Fibroblast of skin of left quadriceps (primary cell): ENCODE measurements at places on chromosomes 4 and X.
A peak's percentile ranks its signal among the peaks of the same experiment; 100 is the strongest.

DNA sequence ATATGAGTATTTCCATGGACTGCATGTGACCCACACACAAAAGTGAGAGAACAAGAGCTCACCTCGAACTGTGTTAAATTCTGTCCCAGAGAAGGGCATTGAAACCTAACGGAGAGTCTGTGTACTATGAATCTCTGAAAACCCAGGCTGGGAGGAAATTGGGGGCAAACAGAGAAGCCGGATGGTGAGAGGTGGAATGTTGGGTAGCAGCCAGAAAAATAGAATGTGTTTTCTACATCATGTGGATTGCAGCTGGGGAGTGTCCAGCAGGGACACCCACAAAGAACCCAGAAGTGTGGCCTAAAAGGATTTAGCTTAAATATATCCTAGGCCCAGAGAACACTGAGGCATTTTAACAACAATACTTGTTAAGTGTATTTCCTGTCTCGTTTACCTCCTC is 38.6 kb downstream of the MND1 start:
- DNase-seq = peak; percentile 36

GRCh38 chrX:119467842-119468550 is at the start of gene SLC25A5:
Gene SLC25A5, plus strand, starts transcription at chrX:119468444. Its CDS starts 72 bp downstream, at chrX:119468516.
- peak; percentile 49 for DNase-seq

DNA sequence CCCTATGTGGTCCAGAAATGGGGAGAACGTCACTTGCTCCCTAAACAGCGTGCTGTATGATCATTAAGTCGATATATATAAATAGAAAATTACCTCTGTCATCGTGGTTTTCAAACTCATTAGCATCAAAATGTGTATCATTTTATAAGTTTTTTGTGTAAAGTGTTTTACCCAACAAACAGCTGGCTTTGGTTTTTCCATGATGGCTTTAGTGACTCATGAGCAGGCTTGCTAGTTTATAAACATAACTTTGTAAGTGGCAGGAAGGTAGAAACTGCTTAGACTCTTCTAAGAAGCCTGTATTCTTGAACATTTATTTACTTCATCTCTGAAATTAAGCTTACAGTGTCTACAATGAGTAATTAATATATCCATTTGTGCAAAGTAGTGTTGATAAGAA is 108.4 kb upstream of the DIPK2B start:
- no peak for DNase-seq

- DNase-seq = no peak
Measured at GRCh38 chr4:128525387-128525786, 237.8 kb upstream of the PGRMC2 start.

DNA sequence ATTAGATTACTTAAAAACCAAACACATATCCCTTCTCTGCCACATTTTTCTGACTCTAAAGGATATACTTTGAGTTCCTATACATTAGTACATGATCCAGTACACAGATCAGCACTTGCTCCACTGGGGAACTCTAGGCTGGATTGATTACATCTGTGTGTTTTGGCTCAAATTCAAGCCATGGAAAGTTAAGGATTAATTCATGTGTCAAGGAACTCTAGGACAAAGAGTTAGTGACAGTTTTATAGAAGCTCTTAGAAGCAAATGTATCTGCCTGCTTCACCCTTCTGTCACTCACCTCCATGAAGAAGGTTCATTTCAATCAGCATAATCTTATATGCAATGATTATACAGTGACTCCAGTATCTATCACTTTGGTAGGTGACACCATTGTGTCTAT is 43.2 kb downstream of the SCFD2 start:
- no peak for DNase-seq

- no peak for DNase-seq
Measured at GRCh38 chrX:437661-438390, 51.1 kb upstream of the PPP2R3B start.

DNA sequence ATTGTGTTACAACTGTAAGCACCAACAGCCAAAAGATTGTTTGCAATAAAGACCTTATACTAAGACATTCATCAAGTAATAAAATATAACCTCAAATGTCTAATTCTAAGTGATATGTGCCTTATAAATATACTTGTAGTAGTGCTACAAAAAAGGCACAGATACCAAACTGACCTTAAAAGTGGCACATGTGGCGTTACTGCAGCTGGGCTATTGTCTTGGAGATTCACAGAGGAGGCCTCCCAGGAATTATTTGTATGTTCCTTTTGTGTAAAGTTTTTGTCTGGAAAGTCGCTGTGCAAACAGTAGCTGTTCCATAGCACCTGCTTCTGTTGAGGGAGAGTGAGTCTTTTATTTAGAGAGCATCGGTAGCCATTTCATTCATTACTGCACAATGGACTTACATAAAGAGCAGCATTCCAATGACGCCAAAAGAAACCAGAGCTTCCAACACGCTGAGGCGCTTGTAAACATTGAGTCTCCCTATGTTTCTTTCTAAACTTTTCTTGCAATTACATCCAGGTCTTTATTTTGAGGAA is 143.7 kb downstream of the RPA4 start:
- DNase-seq = no peak

DNA sequence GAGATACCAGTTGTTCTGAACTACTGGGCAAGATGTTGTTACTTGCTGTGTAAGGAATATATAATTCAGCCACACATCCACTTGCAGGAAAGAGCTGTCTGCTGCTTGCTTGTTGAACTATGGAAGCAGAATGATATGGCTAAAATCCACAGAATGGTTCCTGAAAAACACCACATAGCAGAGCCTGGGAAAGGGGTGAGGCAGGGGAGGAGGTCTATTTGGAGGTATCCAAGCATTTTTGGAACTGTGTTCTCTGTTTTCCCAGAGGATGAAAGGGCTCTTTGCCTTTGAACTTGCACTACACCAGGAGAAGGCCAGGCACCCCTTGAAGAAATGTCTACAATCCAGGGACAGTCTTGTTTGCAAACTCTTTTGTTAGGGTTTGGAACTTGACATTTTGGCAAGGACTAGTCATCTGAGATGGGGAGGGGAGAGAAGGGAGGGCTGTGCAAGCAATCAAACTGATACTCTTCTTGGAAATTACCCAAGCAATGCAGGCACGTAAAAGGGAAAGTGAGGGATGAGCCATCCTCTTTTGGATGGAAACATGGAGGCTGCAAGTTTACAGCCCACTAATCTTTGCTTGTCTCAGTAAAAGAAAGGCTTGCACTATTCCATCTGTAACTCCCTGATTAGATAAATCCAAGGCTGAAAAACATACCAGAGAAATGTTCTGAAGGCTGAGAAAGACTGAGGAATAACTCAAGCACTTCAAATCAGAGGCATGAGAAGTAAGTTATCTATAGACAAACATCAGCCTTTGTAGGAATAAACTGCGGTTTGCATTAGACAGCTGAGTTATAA is 141.0 kb downstream of the TSPAN5 start:
- no peak for DNase-seq

DNA sequence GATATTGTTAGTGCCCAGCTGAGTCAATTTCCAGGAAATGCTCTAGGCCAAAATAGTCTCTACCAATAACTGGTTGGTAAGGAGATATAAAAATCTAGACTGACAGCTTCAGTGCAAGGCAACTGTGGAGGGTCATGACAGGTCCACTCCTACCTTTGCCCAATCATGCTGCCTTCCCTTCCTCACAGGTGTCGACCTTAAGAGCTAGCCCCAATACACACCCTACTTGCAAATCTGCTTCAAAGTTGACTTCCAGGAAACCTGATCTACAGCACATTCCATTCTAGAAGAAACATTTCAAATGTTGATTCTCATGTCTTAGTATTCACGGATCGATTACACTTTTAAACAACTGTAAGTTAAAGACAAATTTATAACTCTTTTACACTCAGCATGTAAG is 1455.5 kb downstream of the TECRL start:
- no peak for DNase-seq

GRCh38 chr4:22170353-22170752 is 221.8 kb upstream of the KCNIP4 start:
- peak; percentile 17 for DNase-seq

DNA sequence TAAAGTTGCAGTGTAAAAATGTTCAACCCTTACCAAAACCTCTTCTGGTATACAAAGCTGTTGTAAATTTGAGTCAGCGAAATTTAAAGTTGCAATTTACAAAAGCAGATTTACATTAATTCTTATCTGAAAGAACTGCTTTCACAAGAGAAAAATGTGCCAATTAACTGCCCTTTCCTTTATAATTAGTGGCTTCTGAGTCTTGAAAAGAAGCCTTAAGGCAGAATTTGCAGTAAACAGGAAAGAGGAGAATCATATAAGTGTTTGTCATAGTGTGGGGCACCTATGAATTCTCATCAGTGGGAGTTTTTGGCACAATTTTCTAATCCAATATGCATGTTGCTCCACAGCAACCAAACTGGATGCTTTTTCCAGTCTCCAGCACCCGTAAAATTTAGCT is 125.3 kb upstream of the GABRG1 start:
- DNase-seq = no peak

DNA sequence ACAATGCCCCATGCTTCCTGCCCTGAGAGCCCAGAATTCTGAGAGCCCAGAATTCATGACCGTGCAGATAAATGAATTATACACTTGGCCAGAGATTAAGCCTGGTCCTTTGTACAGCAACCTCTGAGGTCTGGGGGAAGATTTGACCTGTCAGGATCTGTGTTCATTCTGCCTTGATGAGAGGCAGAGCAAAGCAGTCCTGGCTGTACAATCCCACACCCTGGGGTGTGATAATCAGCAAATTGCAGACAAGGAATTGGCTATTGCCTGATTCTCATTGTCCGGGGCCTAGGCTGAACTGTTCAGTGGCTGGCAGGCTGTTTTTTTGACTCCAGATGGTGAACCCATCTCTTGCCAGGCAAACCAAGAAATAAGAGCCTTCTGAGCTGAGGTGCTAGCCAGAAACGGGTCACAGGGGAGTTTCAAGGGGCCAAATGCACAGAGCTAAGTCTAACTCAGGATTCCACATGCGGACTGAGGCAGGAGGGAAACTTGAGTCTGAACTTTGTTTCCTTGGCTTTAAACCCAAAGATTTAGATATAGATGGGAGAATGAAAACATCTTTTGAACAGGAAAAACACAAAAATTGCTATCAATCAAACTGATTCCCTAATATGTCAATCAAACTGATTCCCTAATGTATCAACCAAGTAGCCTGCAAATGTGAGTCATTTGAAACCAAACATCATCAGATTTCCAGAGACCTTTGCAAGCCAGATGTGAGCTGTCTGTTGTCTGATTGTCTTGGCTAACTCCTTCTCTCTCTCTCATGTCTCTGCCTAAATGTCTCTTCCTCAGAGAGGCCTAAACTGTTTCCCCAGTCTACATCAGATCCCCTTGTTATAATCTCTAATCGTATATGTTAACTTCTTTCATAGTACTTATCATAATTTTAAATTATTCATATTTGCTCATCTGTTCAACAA is 159.3 kb downstream of the ATG4A start:
- DNase-seq = no peak

GRCh38 chr4:4277531-4277930 is 12.4 kb downstream of the LYAR start:
- no peak for DNase-seq

DNA sequence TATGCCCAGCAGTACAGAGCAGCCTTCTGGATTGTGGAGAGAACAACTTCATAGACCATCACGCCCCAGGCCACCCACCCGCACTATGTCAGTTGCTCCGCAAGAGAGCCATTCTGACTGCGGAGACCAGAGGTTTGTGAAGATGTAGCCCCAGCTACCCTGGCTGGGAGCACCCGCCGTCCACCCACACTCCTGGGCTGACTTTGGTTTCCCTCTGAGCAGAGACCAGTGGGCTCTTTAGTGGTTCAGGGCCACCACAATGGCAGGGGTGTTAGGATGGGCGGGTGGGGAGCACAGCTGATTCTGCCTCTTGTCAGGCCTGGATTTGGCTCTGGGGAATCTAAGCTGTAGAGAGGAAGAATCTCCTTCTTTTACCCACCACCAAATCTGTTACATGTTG is 313.4 kb downstream of the LDB2 start:
- DNase-seq = no peak

- no peak for DNase-seq
Measured at GRCh38 chr4:173014113-173014558, 154.5 kb upstream of the GALNT7 start.

DNA sequence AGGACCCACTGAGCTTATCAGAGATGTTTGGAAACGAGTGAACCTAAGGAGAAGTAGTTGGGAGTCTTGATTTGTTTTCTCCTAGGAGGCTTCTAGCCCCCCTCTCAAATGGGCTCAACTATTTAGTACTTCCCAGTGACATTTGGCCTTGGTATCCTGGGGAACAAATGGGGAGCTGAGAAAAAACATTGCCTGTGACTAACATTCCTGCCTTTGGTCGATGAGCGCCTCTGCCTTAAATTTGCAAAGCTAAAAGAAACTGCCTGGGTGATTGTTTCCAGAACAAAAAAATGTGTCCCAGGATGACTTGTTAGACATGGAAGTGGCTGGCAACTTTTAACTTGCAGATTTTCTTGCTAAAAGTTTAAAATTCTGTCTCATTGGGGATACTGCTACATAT is 58.8 kb upstream of the IGFBP7 start:
- DNase-seq = no peak

GRCh38 chrX:15384304-15384703 is at the start of gene VEGFD:
Gene VEGFD, minus strand, starts transcription at chrX:15384413. Its CDS starts 467 bp downstream, at chrX:15383946.
- DNase-seq = peak; percentile 23

DNA sequence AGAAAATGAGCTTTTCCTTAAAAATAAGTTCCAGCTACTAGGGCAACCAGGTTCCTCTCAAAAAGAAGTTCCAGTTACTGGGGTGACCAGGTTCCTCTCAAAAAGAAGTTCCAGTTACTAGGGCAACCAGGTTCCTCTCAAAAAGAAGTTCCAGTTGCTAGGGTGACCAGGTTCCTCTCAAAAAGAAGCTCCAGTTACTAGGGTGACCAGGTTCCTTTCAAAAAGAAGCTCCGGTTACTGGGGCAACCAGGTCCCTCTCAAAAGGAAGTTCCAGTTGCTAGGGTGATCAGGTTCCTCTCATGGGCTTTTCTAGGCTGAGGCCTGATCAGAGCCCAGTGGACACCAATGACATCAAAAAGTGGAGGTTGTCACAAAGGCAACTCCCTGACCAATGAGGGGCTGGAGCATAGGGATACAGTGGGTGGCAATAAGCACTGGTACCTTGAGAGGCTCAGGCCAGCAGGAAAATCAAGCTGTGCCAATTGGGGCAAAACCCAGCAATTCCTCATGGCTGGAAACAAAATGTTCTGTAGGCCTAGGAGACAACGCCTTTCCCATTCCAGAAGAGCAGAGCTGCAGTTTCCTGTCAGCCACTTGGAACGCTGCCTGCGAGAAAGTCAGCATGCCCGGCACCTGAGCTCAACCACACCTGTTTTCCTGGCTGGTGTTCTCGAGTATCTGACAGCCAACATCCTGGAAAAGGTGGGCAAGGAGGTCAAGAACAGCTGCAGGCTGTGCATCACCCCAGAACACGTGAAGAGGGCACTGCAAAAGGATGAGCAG is 12.3 kb upstream of the SYTL5 start:
- no peak for DNase-seq

- peak; percentile 56 for DNase-seq
Measured at GRCh38 chrX:123424546-123424945, 240.5 kb downstream of the GRIA3 start.

GRCh38 chrX:30468471-30468870 is 109.1 kb downstream of the TASL start:
- DNase-seq = no peak

DNA sequence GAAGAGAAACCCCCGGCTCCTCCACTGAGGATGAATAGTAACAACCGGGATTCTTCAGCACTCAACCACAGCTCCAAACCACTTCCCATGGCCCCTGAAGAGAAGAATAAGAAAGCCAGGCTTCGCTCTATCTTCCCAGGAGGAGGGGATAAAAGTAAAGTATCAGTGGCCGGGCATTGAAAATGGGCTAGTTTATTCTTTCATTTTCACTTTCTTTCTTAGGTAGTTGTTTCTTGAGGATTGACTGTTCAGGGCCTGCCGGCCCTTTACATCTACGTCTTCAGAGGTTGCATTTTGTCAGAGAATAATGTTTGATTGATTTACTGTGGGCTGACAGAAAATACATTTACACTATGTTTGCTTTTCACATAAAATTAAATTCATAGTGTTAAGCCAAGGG is 27.1 kb downstream of the PAK3 start:
- no peak for DNase-seq
